Posterior vena cava (tissue), 2 donors: ENCODE measurements at places on chromosomes 7 and 10.

DNA sequence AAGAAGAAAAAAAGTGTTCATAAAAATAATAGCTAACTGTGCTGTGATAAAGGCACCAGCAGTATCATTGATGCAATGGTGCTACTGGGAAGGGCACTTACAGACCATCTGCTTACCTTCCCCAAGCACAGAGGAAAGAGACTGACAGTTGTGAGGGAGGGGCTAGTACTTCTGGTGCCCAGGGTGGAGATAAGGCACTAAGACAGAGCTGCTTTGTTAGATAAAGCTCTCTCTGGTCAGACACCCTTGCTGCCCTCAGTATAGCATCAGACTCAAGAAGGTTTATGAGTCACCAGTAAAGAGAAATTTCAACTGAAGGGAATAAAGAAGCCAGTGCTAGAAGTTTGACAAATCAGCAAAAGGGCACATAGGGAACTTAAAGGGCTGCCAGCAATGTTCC lies 325.6 kb downstream of the HPSE2 start:
- DNase-seq = no peak

DNA sequence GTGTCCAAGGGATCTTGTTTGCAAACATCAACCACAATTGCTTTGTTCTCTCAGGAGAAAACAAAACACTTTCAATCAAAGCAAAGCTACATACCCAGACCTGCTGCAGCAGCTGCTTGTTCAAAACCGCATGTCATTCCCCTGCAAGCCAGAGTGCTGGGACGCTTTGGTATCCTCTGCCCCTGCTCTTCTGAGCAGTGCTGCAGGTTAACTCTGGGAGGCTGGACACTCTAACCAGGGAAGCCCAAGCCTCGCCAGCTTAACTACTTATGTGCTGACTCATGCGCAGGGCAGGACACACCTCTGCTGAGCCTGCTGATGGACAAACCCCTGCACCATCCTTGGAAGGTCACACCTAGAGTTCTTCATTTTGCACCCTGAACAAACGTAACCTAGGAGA lies 28.2 kb upstream of the ASAH2 start:
- no peak for DNase-seq

GRCh38 chr10:88968391-88968790 lies 15.8 kb upstream of the ACTA2 start:
- no peak for DNase-seq

DNA sequence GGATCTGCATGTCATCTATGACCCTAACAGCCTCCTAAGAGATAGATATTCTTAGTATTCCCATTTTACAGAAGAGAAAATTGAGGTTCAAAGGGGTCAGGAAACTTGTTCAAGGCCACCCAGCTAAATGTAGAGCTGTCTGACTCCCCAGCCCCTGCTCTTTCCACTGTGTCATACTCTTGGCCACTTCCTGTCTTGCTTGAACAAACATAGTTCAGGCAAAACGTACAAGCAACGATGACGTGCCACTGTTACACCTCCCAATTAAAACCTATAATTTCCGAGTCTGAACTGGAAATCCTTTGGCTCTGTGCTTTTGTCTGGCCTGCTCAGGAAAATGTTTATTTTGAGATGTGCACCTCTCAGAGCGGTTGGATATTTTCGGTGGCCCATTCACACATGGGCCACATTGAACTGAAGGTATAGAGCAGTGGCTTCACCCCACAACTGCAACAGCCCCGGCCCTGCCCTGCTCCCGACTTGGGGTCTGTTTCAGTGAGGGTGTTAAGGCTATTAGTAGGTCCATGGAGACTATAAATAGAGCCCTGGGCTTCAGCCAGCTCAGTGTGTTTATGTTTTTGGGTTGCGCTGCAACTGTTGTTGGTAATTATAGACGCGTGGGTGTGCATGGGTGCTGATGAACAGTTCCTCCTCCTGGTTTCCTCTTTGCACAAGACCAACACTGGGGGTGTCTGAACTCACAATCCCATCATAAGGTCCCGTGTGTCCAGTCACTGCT lies 172.3 kb upstream of the ADO start:
- DNase-seq = no peak

DNA sequence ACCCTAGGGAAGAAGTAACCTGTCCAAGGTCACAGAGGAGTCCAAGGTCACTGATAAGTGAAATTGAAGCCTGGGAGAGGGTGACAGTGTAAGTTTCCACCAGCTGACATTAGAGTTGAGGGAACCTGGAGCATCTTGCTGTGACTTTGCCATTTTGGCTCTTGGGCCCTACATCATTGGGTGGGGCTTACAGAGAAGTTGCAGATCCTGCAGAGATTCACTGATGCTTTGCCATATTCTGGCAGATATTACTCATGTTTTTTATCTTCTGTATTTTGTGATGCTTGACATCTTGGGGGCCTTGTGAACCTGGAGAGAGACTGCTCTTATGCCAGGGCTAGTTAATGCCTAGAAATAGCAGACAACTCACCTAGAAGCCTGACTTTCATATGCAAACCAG lies 36.5 kb downstream of the SMKR1 start:
- no peak for DNase-seq

- DNase-seq = no peak
Measured at GRCh38 chr7:156554488-156554887, 86.1 kb upstream of the RNF32 start.

DNA sequence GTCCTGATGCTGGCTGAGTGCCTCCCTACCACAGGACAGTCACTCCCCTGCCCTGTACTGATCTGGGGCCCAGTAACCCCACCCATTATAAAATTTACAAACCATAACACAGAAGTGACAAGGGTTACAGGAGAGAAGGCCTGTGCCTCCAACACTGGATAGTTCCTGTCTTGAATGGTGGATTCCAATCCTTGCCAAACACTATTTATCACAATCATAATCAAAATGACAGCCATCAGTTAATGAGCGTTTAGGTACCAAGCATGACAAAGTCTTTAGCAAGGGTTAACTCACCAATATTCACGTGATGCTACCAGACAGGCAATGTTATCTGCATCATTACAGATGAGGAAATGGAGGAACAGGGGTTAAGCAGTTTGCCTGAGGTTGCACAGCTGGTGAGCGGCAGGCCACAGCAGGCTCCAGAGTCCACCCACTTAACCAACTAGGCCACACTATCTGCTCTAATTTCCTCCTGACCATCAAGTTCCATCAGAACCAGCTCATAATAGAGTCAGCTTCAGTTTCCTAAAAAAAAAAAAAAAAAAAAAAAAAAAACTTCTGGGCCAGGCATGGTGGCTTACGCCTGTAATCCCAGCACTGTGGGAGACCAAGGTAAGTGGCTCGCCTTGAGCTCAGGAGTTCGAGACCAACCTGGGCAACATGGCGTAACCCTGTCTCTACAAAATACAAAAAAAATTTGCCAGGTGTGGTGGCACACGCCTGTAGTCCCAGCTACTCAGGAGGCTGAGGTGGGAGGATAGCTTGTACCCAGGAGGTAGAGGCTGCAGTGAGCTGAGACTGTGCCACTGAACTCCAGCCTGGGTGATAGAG lies 14.2 kb downstream of the PDLIM1 start:
- no peak for DNase-seq

DNA sequence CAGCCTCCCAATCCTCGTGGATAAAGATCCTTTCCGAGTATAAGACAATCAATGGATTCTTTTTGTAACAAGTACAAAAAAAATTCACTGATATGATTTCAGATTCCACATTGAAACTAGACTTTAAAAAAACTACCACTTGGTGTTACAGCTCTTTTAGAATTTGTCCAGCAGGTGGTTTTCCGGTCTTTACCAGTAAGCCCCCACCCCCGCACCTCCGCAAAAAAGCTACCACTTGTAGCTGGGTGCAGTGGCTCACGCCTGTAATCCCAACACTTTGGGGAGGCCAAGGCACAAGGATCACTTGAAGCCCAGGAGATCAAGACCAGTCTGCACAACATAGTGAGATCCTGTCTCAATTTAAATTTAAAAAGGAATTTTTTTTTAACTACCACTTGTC lies 19.8 kb downstream of the IGF2BP3 start:
- DNase-seq = no peak

- no peak for DNase-seq
Measured at GRCh38 chr10:103497161-103497915, 3.8 kb downstream of the NEURL1 start.

DNA sequence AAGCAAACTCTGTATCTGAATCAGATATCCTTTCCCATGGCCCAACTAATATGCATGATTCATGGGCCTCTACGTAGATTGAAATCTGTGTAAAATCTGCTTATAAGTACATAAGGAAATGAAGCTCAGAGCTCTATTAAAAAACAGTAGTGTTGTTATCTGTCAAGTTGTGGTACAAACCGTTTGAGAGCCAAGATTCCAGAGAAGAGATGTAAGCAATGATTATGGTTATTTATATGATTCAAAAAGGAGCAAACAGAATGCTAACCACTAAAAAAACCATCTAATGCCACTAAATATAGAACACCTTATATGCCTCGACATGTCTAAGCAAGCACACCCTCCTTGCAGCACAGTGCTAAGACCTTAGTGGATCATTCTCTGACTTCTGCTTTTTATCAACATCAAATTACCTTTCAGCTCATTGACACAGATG lies 26.6 kb downstream of the RPP38 start:
- no peak for DNase-seq

GRCh38 chr7:157433628-157434027 lies 96.8 kb downstream of the DNAJB6 start:
- peak; percentile 37 for DNase-seq

DNA sequence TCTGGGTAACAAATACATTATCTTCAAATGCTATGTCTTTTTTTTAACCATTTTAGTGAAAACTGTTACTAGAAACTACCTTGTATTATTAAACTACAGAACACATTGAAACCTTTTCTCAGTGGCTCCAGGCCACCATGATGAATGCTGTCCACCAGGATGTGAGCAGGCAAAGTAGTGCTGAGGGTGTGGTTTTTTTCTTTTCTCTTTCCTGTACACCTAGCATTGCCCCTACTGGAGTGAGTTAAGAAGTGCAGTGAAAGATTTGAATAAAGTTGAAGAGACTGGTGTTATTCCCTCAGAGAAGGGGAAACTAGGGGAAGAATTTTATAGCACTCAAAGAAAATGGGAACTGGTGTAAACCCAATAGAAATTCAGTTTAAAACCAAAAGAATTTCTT lies 120.0 kb upstream of the SAMD8 start:
- no peak for DNase-seq

- peak; percentile 92 for DNase-seq
Measured at GRCh38 chr10:72308320-72308987, 34.7 kb downstream of the DDIT4 start.

GRCh38 chr7:44962483-44963251 lies 16.1 kb downstream of the MYO1G start:
- DNase-seq = peak; percentile 83

DNA sequence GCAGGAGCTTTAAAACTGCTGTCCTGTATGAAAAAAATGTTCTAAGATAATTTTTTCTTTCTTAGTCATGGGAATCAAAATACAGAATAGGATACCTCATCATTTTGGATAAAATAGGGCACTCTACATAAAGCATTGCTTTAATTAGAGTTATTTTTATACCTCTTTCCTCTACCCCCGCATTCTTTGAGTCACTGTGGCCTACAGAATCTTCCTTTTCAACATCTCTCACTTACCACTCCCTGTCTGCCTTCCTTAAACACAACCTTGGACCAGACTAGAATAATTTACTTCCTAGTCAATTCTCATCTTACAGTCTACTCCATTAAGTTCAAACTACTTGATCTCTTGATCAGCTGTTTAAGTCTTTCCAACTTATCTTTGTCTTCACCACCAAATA lies 462.3 kb downstream of the PHTF2 start:
- DNase-seq = no peak

DNA sequence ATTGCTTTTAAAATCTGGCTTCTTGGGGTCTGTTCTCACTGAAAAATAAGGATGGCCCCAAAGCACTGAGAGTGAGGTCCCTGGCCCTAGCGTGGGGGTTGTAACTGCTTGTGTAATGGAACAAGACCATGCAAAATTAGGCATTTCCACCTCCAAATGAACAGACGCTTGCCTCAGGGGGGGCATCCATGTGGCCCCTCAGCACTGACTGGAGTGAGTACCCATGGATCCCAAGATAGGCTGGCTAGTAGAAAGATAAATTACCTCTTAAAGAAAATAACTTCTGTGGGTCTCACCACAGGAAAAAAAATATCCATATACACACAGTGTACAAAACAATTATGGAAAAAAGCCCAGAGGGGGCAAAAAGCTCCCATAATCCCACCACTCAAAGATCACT lies 15.2 kb upstream of the CPA1 start:
- DNase-seq = peak; percentile 35

DNA sequence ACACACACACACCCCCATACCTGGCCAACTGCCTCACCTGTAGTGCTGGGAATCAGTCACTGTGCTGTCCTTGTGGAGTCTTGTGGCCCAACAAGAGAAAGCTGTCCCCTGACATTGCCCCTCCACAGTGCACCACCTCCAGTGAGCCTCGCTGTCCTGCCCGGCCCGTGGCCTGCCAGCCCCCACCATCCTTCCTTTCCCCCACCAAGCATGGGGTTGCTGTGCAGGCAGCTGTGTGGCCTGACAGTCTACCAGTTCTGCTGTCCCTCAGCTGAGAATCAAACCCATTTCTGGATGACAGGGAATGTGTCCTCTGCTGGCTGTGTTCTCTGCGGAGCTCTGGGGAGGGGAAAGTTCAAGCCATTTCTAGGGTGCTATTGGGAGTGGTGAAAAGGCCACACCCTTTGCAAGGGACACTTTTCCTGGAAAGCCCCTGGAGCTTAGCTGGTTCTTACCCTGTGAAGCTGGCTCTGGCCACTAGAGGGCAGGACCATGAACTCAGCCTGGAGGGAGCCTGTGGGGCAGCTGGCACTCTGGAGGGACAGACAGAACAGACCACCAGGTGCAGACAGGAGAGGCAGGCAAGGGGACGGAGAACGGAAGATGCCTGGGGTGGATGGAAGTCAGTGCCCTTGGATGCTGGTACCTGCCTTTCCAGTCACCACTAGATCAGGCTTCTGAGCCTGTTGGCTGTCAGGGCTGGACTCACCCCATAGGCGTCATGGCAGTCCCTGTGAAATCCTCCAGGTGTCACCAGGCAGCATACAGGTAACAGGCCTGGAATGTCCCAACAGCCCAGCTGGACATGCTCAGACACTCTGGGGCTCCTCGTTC lies 10.5 kb upstream of the MTPAP start:
- no peak for DNase-seq
